ENCODE measurements at places on chromosomes 7 and 10.

DNA sequence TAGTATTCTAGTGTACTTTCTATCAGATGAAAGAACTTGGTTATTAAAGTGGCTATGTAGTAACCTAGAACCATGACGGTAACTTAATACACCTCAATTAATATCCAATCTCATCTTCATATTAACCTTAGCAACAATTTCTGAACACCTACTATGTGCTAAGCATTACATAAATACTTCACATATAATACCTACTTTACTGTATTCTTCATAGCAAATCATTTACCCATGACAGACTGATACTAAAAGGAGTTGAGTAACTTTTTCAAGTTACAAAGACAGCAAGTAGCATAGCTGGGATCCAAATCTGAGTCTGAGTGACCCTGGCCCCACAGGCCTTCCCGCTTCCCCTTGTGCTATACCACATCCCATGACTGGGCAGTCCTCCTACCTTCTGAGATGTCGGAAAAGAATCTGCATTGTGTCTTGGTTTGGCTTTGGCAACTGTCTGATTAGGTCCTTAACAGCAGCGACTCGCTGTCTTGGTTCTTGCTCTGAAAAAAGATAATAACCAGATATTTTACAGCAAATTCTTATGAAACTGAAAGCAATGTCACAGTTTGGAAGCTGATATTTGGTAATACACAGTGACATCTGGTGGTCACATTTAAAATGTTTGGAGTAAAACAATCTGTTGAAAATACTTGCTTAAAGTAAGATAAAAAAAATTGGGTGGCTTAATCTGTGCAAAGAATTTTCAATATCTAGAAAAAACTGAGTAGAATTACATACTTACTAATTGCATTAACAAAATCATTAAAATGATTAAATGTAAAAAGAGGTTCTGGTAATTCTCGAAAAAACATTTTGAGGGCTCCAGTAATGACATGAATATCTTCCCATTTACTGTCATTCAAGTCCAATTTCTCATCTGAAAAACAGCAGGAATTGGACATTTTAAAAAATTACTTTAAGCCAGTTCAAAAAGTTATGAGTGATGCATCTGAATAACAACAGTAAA is 120.1 kb downstream of the ARHGAP12 start:
- DNase-seq: no peak

DNA sequence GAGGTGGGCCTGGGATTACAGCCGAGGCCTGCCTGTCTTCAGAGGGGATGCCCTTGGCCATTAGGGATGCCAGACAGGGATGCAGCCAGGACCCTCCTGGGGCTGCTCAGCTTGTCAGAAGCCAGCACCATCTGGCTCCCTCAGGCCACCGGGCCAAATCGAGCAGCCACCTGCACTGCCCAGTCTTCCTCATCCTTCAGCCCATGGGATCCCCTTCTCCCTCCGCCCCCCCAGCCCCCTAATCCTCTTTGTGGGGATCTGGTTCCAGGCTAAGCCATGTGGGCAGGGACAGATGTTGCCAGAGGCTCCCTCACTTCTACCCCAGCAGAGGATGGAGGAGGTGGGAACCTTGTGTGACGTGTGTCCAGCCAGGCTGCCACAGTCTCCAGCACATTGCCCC is 137.4 kb upstream of the PPIF start:
- DNase-seq: no peak

- no peak for DNase-seq
Observed at GRCh38 chr10:96878057-96878456, 46.0 kb downstream of the LCOR start.

- no peak for DNase-seq
Observed at GRCh38 chr7:129452589-129453231, 18.5 kb downstream of the STRIP2 start.

- no peak for DNase-seq
Observed at GRCh38 chr10:20743942-20744341, 153.2 kb downstream of the NEBL start.

- peak; percentile 49 for DNase-seq
Observed at GRCh38 chr10:101301111-101301731, 52.7 kb upstream of the BTRC start.
